Endodermal cell (in vitro differentiated cells): ENCODE measurements at places on chromosomes 7 and 10. TPM values are rescaled to one million over a fixed set of nuclear protein-coding genes. Genes with fewer than 3 reads are reported as not detected.

GRCh38 chr7:5388905-5389433 lies 34.7 kb downstream of the TNRC18 start:
- H3K27me3 ChIP-seq: no peaks in the 10 kb centered on the region
- no peak overlapping the region for H3K4me3 ChIP-seq
- peaks cover 59% of the 10 kb centered on the region for H3K36me3 ChIP-seq
- no peak overlapping the region for H3K27ac ChIP-seq
- peaks cover 7% of the 10 kb centered on the region for H3K4me1 ChIP-seq
- peak; percentile 71 for DNase-seq

GRCh38 chr7:50214126-50214670 lies 90.3 kb upstream of the IKZF1 start:
- H3K4me1 ChIP-seq: no peaks in the 10 kb centered on the region
- no peak overlapping the region for H3K4me3 ChIP-seq
- H3K36me3 ChIP-seq: no peaks in the 10 kb centered on the region
- no peaks in the 10 kb centered on the region for H3K27me3 ChIP-seq
- DNase-seq: peak; percentile 24

DNA sequence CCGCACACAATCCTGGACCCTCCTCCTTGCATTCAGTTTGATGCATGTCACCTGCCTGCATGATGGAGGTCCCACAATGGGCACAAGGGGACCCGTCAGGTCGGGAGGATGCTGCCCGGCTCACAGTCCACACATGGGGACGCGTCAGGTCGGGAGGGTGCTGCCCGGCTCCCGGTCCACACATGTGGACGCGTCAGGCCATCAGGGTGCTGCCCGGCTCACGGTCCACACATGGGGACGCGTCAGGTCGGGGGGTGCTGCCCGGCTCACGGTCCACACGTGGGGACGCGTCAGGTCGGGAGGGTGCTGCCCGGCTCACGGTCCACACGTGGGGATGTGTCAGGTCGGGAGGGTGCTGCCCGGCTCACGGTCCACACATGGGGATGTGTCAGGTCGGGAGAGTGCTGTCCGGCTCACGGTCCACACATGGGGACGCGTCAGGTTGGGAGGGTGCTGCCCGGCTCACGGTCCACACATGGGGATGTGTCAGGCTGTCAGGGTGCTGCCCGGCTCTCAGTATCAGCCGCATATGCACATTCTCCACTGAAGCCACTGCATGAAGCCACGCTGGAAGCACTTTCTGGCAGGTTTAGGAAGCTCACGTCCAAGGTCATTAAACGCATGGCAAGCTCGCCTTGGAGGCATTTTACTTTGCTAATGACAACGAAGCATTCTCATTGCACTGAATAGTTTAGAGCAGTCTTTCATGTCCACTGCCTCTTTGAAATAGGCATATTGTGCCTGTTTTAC lies 50.3 kb downstream of the DIP2C start:
- no peaks in the 10 kb centered on the region for H3K27me3 ChIP-seq
- H3K27ac ChIP-seq: no peak overlapping the region
- no peaks in the 10 kb centered on the region for H3K36me3 ChIP-seq
- no peak overlapping the region for H3K4me3 ChIP-seq
- H3K4me1 ChIP-seq: no peaks in the 10 kb centered on the region

Gene RNLS
- 7.3 to 10.1 TPM (median 8.3 TPM) in 3 replicates for total RNA-seq

Gene TMEM130
- 0.15 and 0.45 TPM in 2 replicates for total RNA-seq

DNA sequence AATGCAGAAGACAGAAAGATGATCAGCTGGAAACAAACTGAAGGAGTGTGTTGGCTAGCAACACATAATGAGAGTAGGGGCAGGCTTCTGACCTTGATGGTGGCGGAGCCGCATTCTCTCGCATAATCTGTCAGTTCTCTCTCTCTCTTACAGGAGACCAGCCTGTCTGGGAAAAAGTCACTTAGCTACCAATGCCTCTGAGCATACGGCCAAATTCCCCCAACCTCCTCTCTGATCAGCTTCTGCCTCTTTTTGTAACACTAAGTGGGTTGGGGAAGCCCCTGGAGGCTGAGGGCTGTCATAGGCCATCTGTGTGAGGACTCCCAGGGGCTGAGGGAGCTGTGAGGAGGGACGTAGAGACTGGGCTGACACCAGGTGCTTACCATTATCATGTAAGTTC lies 104.6 kb downstream of the HIPK2 start:
- H3K4me3 ChIP-seq: no peak overlapping the region
- H3K27me3 ChIP-seq: no peaks in the 10 kb centered on the region
- peaks cover 4% of the 10 kb centered on the region for H3K4me1 ChIP-seq
- H3K36me3 ChIP-seq: peaks cover 24% of the 10 kb centered on the region
- peak; percentile 76 for DNase-seq

DNA sequence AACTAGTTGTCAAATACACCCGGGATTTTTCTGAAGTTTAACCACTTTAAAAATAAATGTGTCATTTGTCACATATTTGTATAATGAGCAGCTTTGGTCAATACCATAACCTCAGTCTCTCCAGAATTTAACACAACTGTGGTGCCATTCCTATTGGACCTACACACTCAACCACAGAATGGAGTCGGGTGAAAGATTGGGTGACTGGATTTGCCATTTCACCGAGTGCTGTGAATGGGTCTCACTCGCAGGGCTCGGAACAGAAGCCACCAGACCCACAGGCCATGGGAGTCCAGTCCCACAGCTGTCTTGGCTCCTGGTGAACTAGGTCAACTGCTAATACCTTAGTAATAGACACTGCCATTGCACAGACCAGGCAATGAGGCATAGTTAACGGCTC lies 298.4 kb downstream of the CCDC3 start:
- no peak overlapping the region for H3K27ac ChIP-seq
- no peak overlapping the region for H3K4me3 ChIP-seq
- DNase-seq: no peak
- H3K4me1 ChIP-seq: peaks cover 5% of the 10 kb centered on the region
- H3K27me3 ChIP-seq: no peaks in the 10 kb centered on the region

Gene GPNMB
- 0.42 to 1.1 TPM (median 0.94 TPM) in 3 replicates for total RNA-seq

Gene ASZ1
- not detected in 2 replicates for total RNA-seq

Gene PCGF6
- 18.9 and 19.4 TPM in 2 replicates for total RNA-seq

Gene AGR2
- total RNA-seq: not detected in 2 replicates

Gene OR2A14
- not detected in 3 replicates for total RNA-seq

Gene SPDYE1
- total RNA-seq: not detected in 3 replicates

Gene SPAG6
- 1.8 to 2.1 TPM (median 1.9 TPM) in 3 replicates for total RNA-seq
